MM.1S (cell line): ENCODE measurements at places on chromosomes 16 and 17.
A peak's percentile ranks its signal among the peaks of the same experiment; 100 is the strongest.

GRCh38 chr16:19878757-19879156 lies 5.9 kb downstream of the GPRC5B start:
- DNase-seq = no peak

DNA sequence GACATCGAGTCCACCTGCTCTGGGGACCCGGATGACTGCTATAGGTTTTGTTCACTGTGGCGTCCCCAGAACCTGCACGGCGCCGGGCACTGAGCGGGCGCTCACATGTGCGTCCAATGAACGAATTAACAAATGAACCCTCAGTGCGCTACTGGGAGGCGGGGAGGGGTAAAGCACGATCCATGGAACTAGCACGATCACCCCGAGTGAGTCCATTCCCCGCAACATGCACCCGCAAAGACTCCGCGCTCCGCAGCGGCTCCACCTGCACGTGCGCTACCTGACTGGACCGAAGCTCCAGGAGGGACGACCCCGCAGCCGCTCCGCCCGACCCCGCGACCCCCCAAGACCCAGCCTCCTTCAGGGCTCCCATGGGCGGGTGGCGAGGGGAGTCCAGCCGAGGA lies 491 bp downstream of the TRAP1 start:
- peak; percentile 52 for DNase-seq

DNA sequence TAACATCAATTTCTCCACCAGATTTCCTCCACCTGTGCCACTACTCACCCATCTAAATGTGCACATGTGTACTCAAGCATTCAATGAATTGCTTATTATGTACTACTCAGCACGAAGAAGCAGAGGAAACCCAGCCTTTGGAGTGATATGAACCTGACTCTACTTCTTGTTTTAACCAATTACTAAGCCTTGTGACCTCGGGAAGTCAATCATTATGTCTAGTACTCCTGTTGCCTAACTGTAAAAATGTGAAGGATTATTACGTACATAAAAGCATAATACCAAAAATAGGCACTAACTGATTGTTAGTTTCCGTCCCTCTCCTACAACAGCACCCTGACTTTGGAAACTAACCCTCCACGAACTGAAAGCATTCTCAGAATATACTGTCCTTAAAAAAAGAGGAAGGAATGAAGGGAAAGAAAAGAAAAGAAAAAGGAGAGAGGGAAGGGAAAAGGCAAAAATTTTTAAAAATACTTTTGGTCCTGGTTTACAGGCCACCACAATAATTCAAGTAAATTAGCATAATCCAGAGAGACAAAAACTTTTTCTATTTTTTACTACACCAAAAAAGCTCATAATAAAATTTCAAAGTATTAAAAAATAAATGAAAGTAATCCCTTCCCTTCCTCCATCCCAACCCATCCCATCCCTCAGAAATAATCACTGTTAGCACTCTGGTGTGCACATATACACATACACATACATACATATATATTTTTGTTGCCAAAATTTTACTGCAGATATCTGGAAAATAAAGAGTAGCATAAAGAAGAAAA lies 53.6 kb downstream of the KANSL1 start:
- DNase-seq = no peak

DNA sequence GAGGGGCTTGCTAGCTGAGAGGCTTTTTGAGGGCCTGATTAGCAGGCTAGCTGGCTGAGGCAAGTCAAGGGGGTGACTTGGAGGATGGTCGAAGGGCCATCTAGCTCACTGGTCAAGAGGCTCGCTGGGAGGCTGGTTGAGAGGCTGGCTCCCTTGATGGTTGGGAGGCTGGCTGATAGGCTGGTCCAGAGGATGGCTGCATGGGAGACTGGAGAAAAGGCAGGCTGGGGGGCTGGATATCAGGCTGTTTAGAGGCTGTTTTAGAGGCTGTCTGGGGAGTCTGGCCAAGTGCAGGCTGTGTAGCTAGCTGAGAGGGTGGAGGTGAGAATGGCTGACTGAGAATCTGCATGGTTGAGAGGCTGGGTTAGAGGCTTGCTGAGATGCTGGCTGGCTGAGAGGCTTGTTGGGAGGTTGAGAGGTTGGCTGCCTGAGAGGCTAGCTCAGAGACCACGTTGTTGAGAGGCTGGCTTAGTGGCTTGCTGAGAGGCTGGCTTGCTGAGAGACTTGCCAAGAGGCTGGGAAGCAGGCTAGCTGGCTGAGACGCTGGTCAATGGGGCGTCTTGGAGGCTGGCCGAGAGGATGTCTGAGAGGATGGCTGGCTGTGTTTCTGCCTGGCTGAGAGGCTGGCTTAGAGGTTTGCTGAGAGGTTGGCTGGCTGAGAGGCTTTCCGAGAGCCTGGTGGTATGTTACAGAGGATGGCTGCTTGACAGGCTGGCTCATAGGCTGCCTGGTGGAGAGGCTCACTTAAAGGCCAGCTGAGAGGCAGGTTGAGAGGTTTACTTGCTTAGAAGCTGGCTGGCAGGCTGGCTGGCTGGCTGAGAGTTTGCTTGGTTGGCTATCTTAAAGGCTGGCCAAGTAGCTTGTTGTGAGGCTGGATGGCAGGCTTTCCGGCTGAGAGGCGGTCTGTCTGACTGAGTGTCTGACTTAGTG lies 36.6 kb upstream of the ACSM2B start:
- DNase-seq = no peak

GRCh38 chr17:56979091-56979480 lies 1.2 kb downstream of the SCPEP1 start:
- peak; percentile 33 for DNase-seq

- DNase-seq = no peak
These were observed 5.5 kb downstream of the PCGF2 start for GRCh38 chr17:38742411-38743308.

GRCh38 chr17:27547301-27547683 lies 83.7 kb upstream of the LGALS9 start:
- DNase-seq = no peak

- DNase-seq = no peak
These were observed 272.2 kb downstream of the CDH13 start for GRCh38 chr16:82899006-82899405.

GRCh38 chr16:66227766-66228530 lies 138.5 kb upstream of the CDH5 start:
- DNase-seq = no peak

DNA sequence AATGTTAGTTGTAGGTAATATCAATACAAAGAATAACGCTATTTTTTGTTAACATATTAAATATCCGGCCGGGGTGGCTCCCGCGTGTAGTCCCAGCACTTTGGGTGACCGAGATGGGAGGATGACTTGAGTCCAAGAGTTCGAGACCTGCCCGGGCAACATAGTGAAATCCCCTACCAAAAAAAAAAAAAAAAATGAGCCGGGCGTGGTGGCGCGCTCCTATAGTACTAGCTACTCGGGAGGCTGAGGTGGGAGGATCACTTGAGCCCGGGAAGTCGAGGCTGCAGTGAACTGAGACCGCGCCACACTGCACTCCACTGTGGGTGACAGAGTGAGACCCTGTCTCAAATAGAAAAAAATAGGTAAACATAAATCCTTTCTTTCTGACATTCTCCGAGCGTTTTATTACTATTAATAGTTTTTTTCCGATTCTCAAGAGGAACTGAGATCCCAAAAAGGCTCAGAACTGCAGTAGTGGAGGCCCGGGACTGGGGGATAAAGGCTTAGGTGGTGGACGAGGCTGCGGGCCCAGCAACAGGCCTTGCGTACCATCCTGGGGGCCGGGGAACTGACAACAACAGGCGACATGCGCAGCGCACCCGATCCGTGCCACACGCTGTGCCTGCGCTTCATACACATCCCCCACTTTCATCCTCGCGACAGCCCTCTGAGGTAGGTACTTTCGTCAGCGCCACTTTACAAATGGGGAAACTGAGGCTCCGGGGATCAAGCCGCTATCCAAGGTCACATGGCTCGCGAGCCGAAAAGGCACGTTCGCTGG lies 919 bp downstream of the N4BP1 start:
- peak; percentile 65 for DNase-seq

- DNase-seq = peak; percentile 83
These were observed 550 bp upstream of the RNF213 start for GRCh38 chr17:80260069-80260535.

DNA sequence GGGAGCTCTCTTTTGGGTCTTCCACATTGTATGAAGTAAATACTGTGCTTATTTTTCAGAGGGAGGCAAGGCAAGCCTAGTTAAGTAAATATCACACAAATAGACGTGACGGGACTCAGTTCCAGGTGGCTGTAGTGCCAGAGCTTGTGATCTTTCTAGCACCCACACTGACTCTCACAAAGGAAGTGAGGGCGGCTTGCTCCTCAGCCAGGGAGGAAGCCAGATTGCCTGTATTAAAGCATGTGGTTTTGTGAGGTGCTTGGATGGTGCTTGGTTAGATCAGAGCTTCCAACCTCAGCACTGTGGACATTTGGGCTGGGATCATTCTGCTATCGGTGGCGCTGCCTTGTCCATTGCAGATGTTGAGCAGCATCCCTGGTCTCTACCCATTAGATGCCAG lies 80.1 kb downstream of the VAT1L start:
- DNase-seq = peak; percentile 80

DNA sequence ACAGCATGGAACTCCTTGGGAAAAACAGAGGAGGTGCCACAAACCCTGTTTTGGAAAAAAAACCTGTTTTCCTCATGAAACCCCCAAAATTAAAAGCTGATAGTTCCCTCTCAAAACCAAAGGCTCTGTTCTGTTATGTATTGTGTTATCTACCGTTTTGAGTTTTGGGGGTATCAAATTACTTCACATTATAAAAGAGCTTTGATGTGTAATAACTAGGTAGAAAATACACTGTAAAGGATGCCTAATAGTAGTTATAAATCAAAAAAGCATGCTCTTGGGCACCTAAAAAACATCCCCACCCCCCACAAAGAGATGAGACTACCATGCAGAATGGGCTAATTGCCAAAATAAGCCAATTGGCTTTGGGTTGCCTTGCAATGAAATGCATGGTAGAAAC lies 30.8 kb downstream of the C16orf54 start:
- no peak for DNase-seq

GRCh38 chr17:31754239-31754945 lies 104.7 kb downstream of the COPRS start:
- no peak for DNase-seq

- DNase-seq = no peak
These were observed 33.2 kb downstream of the ACTG1 start for GRCh38 chr17:81479175-81480071.

GRCh38 chr16:28935924-28936783 lies 4.4 kb downstream of the CD19 start:
- peak; percentile 57 for DNase-seq

DNA sequence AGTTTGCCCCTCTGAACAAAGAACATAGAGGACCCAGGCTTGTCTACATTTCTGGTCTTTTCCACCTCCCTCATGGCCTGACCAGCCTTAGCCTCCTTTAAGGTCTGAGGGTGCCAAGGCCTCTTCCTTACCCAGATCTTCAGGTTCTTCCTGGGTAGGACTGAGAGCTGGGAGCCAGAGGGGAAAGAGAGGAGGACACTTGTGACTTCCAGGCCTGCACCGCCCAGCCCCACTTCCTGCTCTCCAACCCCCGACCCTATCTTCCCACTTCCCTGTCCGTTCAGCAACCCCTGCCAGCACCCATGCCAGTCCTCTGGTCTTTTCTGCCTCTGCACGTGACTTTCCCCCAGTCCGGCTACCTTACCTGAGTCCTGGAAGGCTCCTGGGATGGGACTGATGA lies 534 bp downstream of the PRSS36 start:
- no peak for DNase-seq

GRCh38 chr16:58651965-58652348 lies 22.3 kb upstream of the CNOT1 start:
- DNase-seq = no peak

GRCh38 chr17:13099926-13100325 lies 82.1 kb upstream of the ELAC2 start:
- DNase-seq = no peak

GRCh38 chr16:59988591-59988990 lies 1254.5 kb upstream of the GOT2 start:
- DNase-seq = no peak

DNA sequence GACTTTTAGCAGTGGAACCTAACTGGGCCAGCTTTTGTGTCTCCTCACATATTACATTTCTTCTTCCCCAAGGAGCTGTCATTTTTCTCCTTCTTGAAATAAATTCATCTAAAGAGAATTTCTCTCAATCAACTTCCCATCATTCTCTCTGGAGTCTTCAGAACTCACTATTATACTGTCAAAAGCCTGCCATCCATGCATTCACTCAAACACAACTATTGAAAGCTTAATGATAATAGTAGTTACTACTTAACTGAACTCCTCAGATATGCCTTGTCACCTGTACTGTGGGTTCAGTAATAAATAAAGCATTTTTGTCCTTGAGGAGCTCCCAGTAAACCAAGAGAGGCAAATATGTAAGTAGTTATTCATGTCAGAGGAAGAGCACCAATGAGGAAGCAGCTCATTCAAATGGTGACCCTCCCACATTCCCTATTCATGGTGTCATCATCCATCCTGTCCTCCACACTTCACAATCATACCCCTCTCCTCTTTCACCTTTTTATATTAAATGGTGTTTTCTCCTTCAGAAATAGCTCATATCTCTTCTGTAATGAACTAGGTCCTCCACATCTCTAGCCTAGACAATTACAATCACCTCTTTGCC lies 162.6 kb downstream of the CA10 start:
- DNase-seq = no peak

DNA sequence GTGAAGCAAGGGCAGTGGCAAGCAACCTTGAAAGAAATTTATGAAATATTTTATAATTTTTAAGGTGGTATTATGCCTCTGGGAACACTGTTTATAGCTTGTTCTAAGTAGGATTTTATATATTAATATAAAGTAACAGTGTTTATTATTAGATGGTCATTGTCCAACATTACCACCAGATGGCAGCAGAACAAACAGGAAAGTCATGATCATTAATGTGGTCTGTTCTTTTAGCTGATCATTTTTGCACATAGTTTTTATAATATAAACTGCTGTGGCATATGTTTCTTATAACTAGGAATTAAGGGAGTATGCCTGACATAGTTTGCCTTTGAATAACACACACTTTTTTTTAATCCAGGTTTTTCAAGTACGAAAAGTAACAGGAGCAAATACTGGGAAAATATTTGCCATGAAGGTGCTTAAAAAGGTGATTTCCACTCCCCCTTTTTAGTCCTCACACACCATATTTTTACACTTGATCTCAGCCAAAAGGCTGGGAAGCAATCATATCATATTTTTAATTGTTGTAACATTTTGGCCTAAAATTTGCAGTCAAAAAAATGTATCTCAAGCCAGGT lies 21.4 kb downstream of the RPS6KB1 start:
- peak; percentile 35 for DNase-seq

DNA sequence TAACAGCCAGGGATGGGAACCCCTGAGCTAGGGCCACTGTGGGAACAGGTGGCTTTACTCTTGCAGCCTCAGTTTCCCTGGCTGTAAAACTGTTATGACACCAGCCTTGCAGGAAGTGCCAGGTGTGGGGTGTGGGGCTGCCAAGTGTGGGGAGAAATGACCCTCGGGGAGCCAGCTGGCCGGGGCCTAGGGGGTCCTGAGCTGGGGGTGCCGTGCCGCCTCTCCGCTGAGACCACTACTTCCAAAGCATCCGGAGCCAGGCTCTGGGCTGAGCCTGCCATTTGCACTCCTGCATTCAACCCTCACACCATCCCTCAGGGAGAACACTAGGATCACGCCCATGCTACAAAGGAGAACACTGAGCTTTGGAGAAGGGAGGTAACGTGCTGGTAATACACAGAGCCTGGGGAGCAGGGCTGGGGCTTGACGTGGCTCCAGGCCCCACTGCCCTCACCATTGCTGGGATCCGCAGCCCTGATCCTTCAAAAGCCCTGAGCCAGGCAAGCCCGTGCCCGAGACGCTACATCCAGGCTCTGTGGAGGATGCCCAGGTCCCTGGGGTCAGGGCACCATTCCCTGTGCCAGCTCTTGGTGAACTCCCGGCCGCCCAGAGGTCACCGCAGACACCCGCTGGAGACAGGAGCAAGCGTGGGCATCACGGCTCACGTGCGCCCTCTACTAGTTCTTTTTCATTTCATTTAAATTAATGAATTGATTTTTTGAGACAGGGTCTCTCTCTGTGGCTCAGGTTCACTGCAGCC lies 28.8 kb upstream of the GINS2 start:
- peak; percentile 22 for DNase-seq
